AG08395 (cell line): ENCODE measurements at places on chromosomes 16 and 17.

GRCh38 chr16:80536238-80536637, 4.6 kb upstream of the DYNLRB2 start:
- DNase-seq, result no peak

DNA sequence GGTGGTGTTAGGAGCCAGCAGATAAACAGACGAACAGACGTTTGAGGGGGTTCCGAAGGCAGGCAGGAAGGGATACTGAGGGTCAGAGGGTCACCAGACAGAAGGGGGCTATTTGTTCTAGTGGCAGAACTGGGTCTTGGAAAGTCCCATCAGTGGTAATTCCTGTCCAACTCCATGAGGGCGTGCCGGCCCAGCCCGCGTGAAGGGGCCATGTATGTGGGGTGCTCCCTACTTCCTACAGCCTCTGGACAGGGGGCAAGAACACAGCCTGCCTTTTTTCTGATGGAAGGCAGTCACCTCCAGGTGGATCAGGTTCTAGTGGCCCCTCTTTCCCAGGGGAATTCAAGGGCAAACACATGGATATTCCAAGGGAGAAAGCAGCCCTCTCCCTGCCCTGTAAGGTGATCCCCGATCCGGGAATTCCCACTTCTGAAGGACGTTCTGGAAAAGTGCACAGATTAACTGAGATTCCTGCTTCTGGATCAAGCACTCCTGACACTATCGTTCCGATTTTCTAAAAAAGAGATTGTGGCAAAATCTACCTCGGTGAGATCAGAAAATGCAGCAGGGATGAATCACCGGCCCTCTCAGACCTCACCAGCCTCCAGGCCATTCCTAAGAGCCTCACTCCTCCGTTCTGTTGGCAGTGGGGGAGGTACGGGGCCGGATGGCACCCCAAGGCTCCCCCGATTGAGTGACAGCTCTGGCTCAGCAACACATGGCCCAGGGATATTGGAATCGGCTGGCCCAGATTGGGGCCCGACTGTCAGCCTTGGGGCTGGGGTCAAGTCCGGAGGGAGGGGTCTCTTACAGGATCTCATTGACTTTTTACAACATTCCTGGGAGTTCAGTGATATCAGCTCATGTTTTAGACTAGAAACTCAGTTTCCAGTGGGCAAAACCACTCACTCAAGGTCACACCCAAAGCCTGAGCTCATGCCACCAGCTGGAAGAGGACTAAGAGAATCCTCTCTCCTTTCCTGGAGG, 12.4 kb downstream of the STX1B start:
- DNase-seq, result peak; percentile 91

DNA sequence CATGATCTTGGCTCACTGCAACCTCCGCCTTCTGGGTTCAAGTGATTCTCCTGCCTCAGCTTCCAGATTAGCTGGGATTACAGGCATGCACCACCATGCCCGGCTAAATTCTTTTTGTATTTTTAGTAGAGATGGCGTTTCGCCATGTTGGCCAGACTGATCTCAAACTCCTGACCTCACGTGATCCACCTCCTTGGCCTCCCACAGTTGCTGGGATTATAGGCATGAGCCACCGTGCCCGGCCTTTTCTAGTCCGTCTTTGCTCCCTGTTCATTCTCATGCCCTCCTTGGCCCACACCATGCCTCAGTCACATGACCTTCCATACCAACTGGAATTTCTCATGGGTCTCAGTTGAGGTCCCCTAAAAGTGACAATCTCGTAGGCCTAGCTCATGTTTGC, 86.9 kb downstream of the SNX29 start:
- DNase-seq, result no peak

DNA sequence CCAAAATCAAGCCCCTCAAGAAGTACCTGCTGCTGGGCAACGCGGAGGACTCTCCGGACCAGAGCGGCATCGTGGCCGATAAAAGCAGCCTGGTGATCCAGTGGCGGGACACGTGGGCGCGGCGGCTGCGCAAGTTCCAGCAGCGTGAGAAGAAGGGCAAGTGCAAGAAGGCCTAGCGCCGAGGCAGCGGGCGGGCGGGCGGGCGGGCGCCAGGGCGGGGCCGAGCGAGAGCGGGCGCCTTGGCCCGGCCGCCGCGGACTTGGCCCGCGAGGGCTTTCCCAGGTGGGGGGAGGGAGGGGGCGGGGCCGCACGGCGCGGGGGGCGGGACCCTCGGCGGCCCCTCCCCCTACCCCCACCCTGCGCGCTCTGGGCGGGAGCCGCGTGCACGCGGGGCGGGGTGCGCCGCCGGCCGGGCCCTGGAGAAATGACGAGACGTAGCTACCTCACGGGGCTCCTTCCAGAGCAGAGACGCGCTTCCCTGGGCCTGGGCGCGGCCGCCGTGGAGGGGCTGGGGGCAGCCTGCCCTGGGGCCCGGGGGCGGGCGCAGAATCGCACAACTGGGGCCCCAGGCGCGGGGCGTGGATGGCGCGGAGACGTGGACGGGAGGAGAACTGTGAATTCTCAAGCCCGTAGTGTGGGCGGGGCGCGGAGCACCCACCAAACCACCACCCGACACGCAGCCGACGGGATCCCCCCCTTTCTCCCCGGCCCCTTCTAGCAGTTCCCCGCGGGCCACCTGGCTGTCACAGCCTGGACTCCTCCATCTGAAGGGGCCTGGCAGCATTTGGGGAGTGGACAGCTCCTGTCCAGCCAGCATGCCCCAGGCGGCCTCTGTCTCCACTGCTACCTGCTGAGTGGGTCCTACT, 218.7 kb downstream of the NTN1 start:
- peak; percentile 89 for DNase-seq

DNA sequence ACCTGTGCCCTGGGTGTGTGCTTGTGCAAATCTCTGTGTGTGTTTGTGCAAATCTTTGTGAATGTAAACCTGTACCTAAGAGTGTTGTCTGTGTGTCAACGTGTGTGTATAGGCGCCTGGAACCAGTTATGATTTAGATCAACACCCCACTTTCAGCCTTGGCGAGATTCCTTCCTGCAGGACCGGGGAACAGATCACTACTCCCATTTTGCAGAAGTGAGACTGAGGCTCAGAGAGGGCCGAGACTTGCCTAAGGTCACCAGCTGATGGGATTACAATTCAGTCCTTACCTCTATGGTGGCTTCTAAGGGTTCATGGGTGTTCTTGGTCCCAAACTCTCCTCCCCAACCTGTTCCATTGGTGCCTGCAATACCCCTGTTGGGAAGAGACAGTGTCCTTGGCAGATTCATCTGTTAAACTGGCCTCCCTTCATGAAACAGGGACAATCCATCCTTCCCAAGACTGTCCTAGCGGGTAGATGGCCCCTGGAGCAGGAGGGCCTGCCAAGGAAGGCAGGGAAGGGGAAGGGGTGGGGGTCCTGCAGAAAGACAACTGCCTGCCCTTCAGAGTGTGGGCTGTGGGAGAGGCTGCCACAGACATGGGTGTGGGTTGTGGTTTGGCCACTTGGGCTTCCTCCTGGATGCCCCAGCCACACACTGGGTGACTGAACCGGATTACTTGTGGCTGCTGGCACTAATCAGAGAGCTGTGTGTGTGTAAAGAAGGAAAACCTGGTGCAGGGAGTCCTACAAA, 6.9 kb upstream of the MAPK7 start:
- no peak for DNase-seq

DNA sequence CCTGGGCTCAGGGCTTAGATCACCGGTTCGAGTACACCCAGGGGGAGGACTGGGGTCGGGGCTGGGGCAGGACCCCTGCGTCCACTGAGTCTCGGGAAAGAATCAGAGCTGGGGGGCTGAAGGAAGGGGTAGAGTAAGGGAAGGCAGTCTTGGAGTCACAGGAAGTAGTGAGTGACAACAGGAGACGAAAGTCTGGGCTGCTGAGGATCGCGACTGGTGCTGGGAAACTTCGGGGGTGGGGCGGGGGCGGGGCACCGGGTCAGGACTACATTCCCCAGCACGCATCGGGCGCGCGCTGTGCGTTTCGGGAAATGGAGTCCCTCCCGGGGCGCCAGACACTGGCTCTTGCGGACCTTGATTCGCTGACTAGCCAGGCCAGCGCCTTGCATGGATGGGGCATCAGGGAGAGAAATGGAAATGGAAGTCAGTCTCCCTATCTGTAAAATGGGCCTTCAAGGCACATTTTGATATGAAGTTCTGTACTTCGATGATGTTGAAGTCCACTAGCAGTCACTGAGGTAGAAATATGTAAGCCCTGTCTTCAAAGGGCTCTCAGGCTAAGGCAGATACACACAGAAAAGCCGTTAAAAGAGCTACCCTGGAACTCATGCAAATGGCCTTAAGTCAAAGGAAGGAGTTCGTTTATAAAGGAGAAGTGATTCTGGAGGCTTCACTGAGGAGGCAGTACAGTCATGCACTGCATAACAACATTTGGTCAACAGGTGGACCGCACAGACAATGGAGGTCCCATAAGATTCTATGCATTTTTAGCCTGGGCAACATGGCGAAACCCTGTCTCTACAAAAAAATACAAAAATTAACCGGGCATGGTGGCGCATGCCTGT, 697 bp downstream of the CTF1 start:
- peak; percentile 93 for DNase-seq

DNA sequence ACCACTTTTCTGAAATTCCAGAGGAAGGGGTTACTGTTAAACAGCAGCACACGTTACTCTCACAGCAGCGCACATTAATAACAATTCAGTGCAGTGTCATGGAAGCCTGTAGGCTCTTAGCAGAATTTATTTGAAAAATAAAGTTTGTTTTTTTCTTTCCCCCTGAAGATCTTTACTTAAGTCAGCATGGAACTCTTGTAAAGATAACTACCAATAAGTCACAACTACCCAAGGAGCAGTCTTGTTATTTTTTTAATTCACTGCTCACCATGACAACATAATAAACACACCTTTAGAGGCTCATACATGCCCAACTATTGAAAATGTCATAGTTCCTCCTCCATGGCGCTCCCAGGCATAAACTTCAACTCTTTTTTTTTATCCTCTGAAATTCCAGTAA, 31.8 kb upstream of the PSMD7 start:
- no peak for DNase-seq

DNA sequence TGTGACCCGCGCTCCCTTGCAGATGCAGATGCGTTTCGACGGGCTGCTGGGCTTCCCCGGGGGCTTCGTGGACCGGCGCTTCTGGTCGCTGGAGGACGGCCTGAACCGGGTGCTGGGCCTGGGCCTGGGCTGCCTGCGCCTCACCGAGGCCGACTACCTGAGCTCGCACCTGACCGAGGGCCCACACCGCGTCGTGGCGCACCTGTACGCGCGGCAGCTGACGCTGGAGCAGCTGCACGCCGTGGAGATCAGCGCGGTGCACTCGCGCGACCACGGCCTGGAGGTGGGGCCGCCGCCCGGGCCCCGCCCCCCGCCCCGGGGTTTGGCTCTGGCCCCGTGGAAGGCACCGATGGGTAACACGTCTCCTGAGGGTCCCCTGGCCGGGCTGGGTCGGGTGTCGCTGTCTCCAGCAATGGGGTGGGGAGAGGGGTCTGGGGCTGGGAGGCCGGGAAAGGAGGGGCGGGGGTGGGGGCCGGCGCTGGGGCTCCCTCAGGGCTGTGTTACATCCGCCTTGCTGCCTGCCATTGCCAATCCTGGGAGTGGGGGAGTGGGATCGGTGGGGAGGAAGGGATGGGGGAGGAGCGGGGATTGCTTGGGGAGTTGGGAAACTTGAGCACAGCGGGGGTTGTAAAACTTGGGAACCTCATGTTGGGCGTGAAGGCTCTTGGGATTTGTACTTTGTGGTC, 737 bp downstream of the NUDT16L1 start:
- peak; percentile 68 for DNase-seq

- DNase-seq, result peak; percentile 89
Observed at GRCh38 chr17:1491443-1492248, 840 bp downstream of the MYO1C start.

DNA sequence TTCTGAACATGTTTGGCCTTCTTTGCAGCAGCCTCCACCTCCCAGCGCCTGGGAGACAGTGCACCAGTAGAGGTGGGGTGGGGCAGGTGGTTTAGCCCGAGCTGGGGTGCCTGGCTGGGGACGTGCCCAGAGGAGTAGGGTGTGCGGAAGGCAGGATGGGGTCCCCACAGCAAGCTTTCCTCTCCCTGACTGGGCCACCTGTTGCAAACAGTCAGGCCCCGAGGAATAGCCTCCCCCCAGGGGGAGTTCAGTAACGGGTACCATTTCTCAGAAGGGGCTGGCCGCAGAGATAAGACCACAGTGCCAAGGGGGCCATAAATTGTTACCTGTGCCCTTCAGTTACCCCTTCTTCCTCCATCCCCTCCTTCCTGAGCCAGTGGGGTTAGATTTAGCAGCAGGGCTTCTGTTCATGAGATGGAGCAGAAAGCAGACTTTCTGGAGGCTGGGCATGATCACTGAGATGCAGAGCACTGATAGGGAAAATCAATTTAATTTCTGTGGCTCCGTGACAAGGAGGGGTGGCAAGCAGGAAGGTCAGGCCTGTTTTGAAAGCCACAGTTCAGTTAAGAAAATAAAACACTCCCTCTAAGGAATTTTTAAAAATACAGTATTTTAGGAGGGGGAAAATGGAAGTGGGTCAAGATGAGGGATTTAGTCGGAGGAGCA, 181.9 kb downstream of the MSI2 start:
- DNase-seq, result no peak

DNA sequence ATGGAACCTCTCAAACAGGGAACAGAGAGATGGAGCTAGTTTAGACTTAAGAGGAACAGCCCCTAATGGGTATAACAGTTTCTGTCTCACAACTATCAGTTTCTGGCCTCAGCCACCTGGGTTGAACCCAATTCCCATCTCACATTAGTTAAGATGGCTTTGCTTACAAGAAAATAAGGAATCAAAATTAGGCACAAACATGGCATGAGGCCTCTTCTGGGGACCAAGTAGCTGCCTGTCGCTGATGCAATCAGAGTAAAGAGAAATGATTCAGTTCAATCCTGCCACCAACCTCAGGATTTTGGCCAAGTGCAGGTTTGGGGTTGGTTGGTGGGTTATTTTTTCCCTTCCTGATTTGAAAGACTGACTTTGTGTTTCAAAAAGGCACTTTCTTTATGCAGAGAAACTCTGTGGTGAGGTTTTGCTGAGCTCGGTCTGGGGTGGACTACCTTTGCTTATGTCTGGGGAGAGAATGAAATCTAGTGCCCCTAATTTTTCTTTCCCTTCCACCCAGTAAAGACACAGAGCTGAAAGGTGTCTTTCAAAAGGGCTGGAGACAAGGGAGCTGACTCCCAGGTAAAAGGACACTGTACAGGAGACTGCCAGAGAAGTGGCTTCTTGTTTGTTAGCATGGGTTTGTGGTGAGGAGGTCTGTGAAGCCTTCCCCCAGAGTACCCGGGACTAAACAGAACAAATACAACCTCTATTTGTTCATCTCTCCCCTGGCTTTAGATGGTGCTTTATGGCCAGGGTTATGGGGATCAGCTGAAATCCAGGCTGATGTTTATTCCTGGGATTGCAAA, 44.8 kb upstream of the NFAT5 start:
- DNase-seq, result no peak

- no peak for DNase-seq
Observed at GRCh38 chr17:78027121-78027520, 68.6 kb downstream of the TNRC6C start.
